ENCODE measurements at places on chromosomes 13 and 19.
A peak's percentile ranks its signal among the peaks of the same experiment; 100 is the strongest.

GRCh38 chr13:40920826-40921225, 98.3 kb downstream of the ELF1 start:
- no peak for DNase-seq

- DNase-seq: no peak
These were observed 17.3 kb upstream of the FCGBP start for GRCh38 chr19:39951686-39952085.

GRCh38 chr13:74770361-74770760, 636.2 kb upstream of the KLF12 start:
- no peak for DNase-seq

GRCh38 chr19:5690955-5691821, 1.1 kb downstream of the RPL36 start:
- no peak for DNase-seq

GRCh38 chr13:20991741-20992520, 69.5 kb downstream of the LATS2 start:
- DNase-seq: no peak

GRCh38 chr19:8334458-8335342, 8.4 kb downstream of the KANK3 start:
- peak; percentile 92 for DNase-seq

- DNase-seq: no peak
These were observed 4.4 kb downstream of the PRDX2 start for GRCh38 chr19:12797141-12797587.

- no peak for DNase-seq
These were observed 12.9 kb downstream of the CFD start for GRCh38 chr19:872266-872951.

DNA sequence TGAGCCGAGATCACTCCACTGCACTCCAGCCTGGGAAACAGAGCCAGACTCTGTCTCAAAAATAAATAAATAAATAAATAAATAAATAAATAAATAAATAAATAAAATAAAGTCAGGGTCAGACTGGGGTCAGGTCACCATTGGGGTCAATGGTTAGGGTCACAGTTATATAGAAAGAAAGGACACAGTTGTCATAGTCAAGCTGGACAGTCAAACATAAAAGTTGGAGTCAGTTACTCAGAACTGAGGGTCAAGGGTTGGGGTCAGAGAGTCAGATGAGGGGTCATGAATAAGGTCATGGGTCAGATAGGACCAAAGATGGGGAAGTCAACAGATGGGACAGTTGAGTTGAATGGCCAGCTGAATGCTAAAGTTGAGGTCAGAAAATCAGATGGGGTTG, 16.7 kb upstream of the EPOR start:
- no peak for DNase-seq

DNA sequence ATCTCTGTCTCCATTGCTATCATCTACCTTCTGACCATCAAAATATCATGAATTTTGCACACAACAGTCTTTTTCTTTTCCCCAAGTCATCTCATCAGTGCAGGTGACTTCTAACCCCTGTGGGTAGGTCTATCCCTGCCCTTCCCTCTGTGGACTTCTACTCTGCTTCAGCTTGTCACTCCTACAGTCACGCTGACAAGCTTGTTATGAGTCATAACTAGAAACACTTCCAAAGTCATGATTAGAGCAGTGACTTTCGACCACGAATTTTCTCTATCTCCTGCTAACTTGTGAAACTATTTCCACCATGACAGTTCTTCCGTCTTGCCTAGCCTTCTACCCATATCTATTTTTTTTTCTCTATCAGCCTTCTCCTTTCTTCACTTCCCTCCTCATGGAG, 343.7 kb upstream of the ARGLU1 start:
- no peak for DNase-seq

DNA sequence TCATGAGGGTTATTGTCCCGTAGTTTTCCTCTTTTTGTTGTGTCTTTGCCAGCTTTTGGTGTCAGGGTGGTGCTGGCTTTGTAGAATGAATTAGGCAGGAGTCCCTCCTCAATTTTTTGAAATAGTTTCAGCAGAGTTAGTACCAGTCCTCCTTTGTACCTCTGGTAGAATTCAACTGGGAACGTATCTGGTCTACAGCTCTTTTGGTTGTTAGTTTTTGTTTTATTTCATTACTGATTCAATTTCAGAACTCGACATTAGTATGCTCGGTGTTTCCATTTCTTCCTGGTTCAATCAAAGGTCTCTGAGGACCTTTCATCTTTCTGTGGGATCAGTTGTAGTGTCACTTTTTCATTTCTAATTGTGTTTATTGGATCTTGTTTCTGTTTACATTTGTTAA, 1237.0 kb upstream of the PCDH9 start:
- no peak for DNase-seq

DNA sequence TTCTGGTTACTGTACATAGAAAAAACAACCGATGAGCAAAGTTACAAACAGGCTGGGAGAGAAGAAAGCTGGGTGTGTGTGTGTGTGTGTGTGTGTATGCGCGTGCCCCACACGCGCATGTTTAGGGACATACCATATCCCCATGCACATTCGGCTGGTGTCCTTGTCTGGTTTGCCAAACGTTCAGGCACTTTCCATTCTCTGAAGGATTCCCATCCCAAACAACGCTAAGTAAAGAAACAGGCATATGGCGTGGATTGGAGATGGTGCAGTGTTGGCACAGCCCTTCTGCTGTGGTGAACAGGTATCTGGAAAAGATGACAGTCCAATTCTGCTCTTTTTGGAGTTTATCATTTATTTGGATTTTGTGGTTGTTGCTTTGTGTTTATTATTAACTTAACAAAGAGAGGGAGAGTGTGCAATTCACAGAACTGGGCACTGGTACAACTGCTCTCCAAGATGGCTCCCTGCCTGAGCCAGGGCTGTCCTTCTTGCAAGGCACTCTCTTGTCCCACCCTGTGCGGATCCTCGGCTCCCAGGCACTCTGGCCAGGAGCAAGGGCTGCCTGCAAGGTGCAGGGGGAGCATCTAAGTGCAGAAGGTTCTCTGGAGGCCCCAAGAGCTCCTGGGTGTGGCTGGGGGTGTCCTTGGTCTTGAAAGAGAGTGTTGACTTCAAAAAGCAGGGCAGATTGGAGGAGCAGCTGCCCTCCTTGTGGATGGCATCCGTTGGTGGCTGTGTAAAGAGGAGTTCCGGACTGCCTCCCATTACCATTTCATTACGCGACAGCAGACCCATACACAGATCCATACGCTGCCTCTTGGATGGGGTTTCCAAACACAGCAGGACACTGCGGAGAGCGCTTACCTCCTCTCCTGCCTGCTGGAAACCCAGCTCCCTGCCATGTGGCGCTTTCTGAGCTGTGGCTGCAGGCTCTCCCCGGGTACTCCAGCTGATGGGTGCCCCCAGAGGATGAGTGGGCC, 263.1 kb downstream of the ZNF536 start:
- no peak for DNase-seq

GRCh38 chr19:42284591-42285341, 15.7 kb downstream of the CIC start:
- DNase-seq: no peak

GRCh38 chr19:29499921-29500590, 25.7 kb upstream of the VSTM2B start:
- no peak for DNase-seq

DNA sequence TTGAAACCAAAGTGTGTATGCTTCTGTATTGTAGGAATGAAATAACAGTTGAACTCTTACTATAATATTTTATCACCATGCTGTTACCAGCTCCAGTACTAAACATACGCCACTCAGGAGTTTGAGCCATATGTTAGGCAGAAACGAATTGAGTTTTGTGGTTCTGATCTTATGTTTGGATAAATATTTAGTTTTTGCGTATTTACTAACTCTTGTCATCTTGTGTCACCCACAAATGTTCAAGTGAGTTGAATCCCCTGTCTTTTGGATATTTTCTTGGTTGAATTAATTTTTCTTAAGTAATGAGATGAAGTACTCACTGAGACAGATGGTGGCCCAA, 1.5 kb downstream of the FNDC3A start:
- DNase-seq: no peak

DNA sequence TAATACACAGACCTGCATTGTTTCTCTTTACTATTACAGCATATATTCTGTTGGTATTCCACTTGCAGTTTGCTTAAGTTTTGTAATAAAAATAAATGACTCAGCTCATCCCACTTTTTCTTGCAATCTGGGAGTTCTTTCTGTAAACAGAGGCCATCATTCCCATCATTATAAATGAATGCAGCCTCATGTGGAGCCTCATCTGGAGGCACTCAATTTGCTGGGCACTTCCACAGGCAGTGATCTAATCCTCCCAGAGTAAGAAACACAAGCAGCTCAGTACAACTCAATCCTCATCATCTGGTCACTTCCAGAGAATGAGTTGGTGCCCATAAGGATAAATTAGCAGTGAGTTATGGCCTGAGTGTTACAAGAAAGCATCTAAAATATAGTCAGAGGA, 2801.9 kb downstream of the PCDH9 start:
- DNase-seq: no peak

DNA sequence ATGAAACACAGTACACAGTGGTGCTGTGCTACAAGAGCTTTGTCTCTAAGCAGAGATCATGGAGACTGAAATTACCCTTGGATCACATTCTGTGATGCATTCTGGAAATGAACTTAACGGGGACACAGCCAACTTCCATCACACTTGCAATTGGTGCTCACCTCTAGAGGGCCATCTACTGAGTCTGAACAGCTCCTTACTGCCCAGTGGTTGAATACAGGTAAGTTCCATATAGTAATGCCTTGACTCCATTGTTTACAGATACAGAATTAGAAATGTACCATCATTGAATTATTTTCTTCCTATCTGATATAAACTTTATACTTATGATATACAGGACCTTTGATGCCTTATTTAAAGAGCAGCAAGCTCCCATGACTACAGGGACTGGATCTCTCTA, 686.4 kb downstream of the PCDH9 start:
- no peak for DNase-seq

DNA sequence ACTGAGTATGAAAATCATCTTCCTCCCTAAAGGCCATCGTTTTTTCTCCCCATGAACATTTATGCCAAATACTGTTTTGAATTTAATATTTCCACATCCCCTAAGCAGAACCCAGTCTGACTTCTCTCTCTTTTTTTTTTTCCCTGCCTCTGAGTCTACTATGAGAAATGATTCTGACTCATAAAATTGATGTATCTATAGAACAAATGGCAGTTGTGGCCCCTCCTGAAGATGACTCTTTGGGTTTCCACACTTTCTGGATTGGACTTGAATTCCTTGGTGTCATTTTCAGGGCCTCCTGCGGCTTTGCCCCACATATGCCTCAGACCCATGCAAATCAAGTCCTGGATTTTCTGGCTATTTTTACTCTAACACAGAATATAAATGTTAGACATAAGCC, 22.7 kb upstream of the NAXD start:
- no peak for DNase-seq
